ENCODE measurements at places on chromosomes 12 and 14. TPM values are rescaled to one million over a fixed set of nuclear protein-coding genes. Genes with fewer than 3 reads are reported as not detected.

DNA sequence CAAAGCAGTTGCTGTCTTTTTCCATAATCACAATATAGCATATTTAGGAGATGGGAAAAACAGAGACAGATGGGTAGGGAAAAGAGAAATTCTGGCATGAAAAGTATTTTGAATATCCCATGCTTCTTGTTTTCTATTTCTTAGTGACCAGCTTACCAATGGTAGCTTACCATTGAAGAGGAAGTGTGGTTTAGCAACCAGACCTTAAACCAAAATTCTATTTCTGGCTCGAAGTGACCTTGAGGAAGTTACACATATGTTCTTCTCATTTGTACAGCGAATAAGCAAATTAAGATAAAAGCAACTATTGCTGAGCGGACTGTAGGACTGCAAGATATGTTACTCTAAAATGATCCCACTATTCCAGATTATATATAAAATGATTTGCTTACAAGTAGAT, 82.9 kb downstream of the FGD4 start:
- no peak for DNase-seq

GRCh38 chr12:130463275-130463658, 125.6 kb downstream of the PIWIL1 start:
- no peak for DNase-seq

DNA sequence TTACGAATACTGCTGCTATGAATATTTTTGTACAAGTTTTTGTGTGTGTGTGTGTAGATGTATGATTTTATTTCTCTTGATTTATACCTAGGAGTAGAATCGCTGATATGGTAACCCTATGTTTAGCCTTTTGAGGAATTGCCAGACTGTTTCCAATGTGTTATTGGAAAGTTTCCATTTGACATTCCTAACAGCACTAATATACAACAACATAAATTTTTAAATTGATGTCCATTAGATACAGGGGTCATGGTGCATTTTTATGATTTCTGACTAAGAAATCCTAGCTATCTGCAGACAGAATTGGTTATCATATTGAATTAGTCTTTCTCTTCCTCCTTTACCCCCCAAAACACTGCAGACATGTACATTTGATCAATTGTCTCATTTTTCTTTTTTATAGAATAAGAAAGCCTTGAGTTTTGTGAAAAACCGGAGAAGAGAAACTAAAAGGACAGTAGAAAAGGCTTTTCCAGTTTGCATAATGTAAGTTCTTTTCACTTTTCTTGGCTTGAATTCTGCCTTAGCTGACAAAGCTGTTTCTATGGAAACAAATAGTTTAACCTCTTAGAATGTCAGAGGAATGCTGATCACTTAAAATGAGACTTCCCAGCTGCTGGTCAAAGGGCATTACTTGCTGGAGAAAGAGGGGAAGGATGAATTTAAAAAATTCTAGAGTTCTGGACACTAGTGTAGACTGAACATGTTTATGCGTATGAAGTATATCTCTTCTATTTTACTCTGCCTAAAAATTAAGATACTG, 28.2 kb downstream of the PALS1 start:
- DNase-seq: no peak

DNA sequence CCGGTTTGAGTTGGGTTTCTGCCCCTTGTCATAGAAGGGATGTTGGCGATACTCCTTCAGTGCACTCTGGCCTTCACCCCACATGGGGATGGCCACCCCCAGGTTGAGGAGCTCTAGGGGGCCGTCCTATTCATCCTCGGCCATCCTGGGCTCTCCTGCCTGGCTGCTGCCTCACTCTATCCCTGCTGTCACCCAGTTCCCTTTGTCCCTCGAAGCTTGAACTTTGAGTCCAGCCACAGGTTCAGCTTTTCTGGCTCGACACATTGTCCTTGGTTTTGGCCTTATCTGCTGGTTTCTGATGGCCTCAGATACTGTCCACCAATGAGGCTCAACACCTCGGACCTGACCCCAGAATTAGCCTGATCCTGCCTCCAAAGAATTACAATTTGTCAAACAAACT, 58.6 kb downstream of the C14orf132 start:
- no peak for DNase-seq

- no peak for DNase-seq
These were observed 172.8 kb downstream of the ETV6 start for GRCh38 chr12:11822081-11822834.

DNA sequence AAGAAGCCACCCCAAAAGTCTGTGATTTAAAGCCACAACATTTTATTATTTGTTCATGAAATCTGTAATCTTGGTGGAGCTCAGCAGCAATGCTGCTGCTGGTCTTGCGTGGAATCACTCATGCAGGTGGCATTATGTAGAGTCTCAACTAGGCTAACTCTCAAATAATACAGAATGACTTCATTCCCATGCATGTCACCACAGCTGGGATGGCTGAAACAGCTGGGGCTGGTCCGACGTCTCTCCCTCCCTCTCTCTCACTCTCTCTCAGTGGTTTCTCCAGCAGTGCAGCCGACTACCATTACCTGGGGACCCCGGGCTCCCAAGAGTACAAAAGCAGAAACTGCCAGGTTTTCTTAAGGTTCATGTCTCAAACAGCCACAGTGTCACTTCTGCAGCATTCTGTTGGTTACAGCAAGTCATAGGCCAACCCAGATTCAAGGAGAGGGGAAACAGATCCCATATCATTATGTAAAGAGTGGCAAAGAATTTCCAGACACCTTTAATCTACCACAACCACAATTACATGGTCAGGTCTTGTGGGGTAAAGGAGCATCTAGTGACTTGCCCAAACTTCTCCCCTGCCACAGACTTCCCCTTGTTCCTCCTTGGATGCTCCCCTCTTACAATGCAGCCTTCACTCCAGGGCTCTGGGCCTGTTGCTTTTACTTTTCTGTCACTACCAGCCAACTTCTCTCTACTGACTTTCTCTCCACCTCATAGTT, 192.0 kb upstream of the HMGA2 start:
- DNase-seq: no peak

GRCh38 chr14:62209287-62209899, 447.2 kb downstream of the SNAPC1 start:
- DNase-seq: no peak

- no peak for DNase-seq
These were observed 21.4 kb upstream of the GSG1 start for GRCh38 chr12:13124656-13125505.

GRCh38 chr12:98745578-98746391, 100.7 kb downstream of the APAF1 start:
- no peak for DNase-seq

DNA sequence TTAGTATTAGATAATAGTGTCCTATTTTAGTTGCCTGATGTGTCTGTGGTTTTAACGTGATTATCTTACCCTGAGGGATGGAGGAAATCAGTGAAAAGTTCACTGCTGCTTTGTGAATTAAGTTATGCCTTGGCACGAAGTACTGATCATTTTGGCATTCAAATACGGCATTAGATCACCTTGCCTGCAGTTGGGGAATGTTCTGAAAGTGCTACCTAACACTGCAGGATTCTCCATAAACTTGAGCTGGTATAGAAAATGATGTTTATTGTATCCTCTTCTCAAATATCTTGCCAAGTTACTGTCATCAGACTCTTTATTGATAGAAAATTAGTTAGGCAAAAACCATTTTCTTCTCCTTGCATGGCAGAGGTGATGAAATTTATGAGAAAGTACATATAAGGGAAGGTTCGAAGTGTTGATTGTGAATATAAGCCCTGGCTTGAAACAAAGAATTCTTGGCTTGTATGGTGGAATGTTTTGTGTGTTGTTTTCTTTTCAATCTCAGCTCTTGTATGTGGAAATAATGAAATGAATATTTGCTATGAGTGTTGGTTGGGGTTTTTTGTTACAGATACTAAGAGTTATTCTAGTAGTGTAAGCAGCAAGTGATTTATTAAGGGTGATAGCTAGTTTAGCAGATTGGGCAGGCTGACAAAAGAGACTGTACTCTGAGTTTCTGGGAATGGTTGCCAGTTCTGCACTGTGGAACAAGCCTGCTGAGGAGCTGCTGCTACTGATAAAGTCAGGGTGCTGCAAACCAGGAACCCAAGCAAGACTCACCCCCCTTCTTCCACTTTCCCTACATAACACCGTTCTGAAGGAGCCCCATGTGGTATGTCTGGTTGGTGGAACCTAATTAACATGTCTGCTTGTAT, 448.3 kb downstream of the PCNX1 start:
- no peak for DNase-seq

DNA sequence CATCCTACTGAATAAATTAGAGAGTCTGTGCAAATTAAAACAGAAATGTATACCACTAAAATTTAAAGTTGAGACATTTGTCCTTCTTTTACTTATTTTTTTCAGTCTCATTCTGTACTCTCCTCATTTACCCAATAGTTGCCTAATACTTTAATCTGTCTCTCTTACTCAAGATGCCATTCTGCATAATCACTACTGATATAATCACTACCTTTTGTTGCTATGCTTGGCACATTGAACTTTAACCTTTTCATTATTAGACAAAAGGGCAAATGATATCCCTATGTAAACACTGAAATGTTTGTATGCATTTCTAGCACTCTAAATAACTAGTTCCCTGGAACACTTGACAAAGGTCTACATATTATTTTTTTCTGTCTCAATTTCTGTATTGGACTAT, 1108.3 kb upstream of the FLRT2 start:
- no peak for DNase-seq

The OR10A7 gene
- total RNA-seq: not detected

The KRT6A gene
- total RNA-seq: not detected

The RD3L gene
- not detected for total RNA-seq

The HNRNPC gene
- 993 TPM for total RNA-seq

The DDN gene
- total RNA-seq: 0.64 TPM

The TTC8 gene
- 24.7 TPM for total RNA-seq

The KRT78 gene
- total RNA-seq: not detected
